ENCODE measurements at places on chromosomes 6 and 20. TPM values are rescaled to one million over a fixed set of nuclear protein-coding genes. Genes with fewer than 3 reads are reported as not detected.

DNA sequence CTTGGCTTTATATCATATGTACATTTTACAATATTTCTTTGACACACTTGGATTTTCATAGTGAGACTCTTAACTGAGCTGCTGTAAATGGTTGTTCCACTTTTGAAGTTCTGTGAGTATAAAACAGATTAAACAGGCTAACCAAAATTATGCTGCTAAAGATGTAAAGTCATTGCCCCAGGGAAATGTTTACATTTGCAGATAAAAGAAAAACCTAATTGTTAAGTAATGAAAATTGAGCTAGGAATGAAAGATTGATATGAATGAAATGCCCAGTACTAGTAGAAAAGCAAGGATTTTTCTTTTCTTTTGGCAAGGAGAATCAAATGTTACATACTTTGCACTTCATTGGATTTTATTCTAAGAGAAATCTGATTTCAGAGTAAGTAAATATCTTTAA is 159.4 kb downstream of the IMPG1 start:
- no peak for DNase-seq

DNA sequence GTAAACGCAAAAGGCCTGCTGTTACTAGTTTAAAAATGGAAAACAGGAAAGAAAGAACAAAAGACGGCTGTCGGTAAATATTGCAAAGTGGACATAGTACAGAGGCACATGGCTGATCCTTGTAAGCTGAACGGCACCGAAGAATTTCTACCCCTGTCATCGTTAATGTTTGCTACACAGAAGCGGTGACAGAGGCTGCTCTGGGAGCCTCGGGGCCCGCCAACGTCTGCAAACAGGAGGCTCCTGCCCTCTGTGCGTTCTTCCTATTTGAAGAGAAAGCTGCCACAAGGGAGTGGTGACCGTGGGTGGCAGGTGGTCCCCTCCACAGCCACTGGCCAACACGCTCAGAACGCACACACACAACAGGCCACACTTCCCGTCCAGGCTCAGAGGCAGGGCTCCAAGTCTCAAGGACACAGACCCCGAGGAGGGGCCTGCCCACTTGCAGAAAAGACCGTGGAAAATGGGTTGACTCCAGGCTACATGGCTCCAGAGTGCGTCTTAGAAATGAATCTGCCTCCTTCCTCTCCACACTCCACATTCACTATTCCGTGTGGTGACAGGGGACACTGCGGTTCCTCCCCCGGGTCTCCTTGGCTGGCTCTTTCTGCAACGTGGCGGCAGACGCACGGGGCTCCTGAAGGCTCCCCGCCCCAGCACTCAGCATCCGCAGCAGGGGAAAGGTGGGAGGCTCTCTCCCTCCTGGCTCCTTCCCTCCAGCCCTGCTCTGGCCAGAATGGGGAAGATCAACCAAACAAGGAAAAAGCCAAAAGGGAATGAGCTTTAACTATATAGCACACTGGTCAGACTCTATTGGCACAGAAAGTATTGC is 64.5 kb downstream of the GMPR start:
- no peak for DNase-seq

GRCh38 chr20:36130390-36130789 is 24.1 kb upstream of the EPB41L1 start:
- no peak for DNase-seq

DNA sequence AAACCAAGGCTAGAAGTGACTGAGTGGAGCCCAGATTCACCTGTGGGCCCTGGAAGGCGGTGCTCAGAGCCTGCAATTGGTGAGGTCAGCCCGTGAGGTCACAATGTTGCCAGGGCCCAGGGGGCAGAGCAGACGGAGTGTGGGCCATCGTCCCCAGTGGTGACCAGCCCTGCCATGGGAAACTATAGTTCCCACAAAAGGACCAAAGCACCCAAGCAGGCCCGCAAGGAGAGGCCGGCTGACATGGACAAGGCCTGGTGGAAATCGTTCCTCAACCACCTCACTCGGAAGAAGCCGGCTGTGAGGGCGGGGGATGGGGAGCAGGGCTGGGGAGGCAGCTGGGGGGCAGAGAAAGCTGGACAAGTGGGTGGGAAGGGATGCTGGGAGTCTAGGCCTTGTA is at the start of gene C20orf144:
Gene C20orf144 (plus strand): TSS at position 156 of the 400 bp plus-strand sequence. CDS start 19 bp downstream, at position 175.
- DNase-seq: peak; percentile 10

DNA sequence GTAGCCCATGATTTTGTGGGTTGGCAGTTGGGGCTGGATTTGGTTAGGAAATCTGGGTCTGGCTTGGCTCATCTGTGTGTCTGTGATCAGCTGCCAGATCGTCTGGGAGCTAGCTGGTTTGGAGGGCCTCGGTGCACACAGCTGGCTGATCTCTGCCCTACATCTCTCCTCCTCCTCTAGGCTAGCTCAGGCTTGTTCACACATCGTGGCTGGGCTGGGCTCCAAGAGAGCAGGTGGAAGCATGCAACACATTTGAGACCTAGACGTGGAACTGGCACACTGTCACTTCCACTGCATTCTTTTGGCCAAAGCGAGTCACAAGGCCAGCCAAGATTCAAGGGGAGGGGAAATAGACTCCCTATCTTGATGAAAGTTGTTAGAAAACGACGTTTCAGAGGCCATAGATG is 15.9 kb downstream of the NDUFAF5 start:
- DNase-seq: peak; percentile 94

DNA sequence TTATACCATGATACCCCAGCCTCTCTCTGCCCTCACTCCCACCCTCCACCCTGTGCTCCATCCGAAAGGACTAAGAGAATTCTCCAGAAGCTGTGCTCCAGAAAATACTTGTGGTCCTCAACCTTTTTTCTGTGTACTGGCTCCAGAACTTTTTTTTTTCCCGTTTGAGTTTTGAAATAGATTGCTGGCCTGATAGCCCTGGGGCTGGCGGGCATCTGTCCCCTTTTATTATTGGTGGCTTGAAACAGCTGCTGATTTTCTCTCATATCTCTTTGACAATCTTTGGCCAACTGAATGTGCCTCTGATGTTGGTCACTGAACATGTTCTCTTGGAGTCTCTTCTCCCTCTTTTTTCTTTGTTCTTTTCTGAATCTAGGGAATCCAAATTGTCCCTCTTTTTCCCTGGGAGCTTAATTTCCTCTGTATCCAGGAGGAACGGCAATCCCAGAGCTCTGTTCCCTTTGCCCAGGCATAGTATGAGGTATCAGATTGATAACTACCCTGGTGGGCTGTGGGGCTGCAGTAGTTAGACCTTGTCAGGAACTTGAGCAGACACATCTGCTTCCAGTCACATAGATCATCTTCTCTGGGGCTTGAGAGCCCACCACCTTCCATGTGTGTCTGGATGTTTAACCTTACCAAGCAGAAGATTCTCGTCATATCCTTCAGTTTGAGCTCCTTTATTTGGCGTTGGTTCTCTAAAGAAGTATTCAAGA is 1.6 kb downstream of the PPARD start:
- DNase-seq: no peak

The KHDC1 gene
- total RNA-seq: 2.3 TPM

The NKX2-4 gene
- total RNA-seq: not detected

The EMILIN3 gene
- 46.1 TPM for total RNA-seq
